ENCODE measurements at places on chromosomes 2 and 18.

- DNase-seq = no peak
These were observed 20.7 kb downstream of the SLC4A3 start for GRCh38 chr2:219648176-219648575.

- no peak for DNase-seq
These were observed 111.2 kb downstream of the OSR1 start for GRCh38 chr2:19247186-19247585.

GRCh38 chr2:160898581-160899307 lies 261.5 kb upstream of the TANK start:
- no peak for DNase-seq

GRCh38 chr2:12721566-12722446 lies 5.1 kb downstream of the TRIB2 start:
- peak; percentile 41 for DNase-seq

GRCh38 chr2:134659724-134660123 lies 59.1 kb downstream of the TMEM163 start:
- DNase-seq = no peak

DNA sequence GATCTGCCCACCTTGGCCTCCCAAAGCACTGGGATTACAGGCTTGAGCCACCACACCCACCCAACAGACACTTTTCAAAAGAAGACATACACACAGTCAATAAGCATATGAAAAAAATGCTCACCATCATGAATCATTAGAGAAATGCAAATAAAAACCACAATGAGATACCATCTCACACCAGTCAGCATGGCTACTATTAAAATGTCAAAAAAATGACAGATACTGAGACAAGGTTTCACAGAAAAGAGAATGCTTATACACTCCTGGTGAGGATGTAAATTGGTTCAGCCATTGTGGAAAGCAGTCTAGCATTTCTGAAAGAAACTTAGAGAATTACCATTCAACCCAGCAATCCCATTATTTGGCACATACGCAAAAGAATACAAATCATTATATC lies 1947.2 kb downstream of the SUCLG1 start:
- DNase-seq = no peak

DNA sequence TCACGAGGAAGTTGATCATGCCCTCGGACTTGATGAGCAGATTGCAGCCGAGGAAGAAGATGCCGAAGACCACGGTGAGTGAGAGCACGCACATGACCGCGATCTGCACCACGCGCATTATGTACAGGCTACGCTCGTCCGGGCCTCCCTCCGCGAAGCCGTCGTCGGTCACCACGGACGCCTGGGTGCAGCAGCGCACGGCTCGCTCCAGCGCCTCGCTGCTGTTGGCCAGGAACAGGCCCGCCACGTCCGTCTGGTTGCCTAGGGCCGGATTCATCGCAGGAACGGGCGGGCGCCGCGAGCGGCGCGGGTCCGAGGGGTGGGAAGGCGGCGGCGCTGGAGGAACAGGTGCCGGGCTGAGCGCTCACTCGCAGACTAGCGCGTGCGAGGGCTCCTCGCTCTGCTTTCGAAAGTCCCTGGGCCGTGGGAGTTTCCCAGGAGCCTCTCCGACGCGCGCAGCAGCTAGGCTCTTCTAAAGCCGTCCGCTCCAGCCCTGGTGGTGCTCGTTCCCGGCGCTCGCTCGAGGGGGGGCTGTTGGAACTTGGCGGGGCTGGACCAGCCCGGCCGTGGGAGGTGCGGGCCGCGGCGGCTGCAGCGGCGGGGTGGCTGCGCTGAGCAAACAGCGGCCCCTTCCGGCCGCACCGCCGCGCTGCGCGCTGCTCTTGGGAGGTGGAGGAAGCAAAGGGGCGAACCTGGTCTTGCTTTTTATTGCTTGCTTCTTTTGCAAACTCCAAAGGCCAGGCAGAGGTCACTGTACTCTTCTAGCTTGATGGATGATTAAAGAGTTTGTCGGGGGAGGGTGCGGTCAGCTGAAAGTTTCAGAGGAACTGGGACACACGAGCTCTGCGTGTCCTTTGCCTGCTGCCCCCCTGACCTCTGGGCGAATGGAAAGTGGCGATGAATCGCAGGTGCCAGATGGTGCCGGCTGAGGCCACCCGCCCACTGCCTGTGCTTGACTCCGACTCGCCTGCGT lies at the start of gene RPRM:
Gene RPRM, minus strand, starts transcription at position 474 of the 973 bp plus-strand sequence. Its CDS starts 197 bp downstream, at position 277.
- DNase-seq = peak; percentile 63

DNA sequence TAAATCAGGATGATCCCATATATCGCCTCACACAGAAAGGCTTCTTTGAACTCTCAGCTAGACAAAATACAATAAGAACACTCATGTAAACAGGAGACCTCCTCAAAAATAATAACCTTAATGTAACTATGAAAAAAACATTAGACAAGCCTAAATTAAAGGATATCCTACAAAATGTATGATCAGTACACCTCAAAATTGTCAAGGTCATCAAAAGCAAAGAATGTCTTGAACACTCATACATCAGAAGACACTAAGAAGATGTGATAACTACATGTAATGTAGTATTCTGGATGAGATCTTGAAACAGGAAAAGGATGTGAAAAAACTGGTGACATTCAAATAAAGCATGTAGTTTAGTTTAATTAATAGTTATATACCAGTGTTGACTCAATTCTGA lies 616.8 kb upstream of the ZEB2 start:
- no peak for DNase-seq

DNA sequence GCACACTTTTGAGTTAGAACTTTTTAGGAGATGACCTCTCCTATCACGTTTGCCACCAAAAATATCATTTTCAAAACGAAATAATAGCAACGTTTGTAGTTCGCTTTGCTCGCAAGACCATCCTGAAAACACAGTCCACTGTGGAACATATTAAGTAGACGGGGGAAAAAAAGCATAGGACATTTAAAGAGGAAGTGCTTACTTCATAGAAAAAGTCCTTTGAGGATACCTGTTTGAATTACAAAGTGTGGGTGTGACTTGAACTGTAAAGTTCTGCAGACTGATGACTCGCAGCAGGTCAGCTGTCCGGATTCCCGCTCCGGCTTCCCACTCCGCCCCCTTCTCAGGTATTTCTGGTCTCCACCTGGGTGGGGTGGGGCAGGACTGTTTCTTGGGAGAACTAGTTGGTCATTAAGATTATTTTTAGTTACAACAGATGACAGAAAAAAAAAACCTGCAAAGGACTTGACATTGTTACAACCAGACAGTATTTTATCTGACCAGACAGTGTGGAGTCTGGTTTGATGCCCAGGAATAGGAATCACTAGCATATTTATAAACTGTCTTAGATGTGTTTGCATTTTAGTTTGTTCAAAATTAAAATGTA lies 13.3 kb downstream of the CNOT11 start:
- no peak for DNase-seq

- DNase-seq = no peak
These were observed 71.1 kb downstream of the TMEM163 start for GRCh38 chr2:134647607-134648256.

GRCh38 chr2:219983836-219984235 lies 356.4 kb downstream of the SLC4A3 start:
- no peak for DNase-seq

GRCh38 chr2:143503280-143503679 lies 374.1 kb downstream of the ARHGAP15 start:
- no peak for DNase-seq

DNA sequence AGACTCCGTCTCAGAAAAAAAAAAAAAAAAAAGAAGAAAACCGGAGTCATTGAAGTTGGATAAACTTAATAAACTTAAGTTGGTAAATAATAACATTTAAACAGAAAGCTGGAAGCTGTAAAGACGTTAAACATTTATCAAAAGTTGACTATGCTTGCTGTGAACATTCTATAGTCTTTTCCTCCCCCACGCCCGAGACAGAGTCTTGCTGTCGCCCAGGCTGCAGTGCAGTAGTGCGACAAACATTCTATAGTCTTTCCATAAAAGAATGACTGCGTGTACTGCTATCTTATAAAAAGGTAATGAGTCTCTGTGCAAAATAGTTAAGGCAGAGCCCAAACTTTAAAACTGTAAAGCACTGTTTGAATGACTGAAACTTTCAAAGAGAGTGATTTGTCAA lies 45.2 kb downstream of the PPP4R1 start:
- no peak for DNase-seq

GRCh38 chr2:124339709-124340108 lies 314.6 kb downstream of the CNTNAP5 start:
- DNase-seq = no peak

GRCh38 chr2:214311931-214312749 lies 98.7 kb upstream of the VWC2L start:
- no peak for DNase-seq

All from activated CD4-positive, alpha-beta T cell treated with anti-CD3 and anti-CD28 coated beads, Interleukin-2, amount 50 U/mL, for 48 hours (primary cell).